AG10803 (cell line): ENCODE measurements at places on chromosomes 11 and 22.

GRCh38 chr22:46044621-46045458 lies 67.9 kb upstream of the WNT7B start:
- DNase-seq: no peak

GRCh38 chr22:22342697-22343580 lies 98.4 kb downstream of the VPREB1 start:
- no peak for DNase-seq

- no peak for DNase-seq
These were observed 26.1 kb downstream of the BDNF start for GRCh38 chr11:27673979-27674663.

- DNase-seq: no peak
These were observed 8.9 kb upstream of the MYBPC3 start for GRCh38 chr11:47361419-47361818.

GRCh38 chr22:49136041-49136815 lies 691.4 kb downstream of the BRD1 start:
- no peak for DNase-seq

- no peak for DNase-seq
These were observed 670.9 kb downstream of the BRD1 start for GRCh38 chr22:49156662-49157285.

DNA sequence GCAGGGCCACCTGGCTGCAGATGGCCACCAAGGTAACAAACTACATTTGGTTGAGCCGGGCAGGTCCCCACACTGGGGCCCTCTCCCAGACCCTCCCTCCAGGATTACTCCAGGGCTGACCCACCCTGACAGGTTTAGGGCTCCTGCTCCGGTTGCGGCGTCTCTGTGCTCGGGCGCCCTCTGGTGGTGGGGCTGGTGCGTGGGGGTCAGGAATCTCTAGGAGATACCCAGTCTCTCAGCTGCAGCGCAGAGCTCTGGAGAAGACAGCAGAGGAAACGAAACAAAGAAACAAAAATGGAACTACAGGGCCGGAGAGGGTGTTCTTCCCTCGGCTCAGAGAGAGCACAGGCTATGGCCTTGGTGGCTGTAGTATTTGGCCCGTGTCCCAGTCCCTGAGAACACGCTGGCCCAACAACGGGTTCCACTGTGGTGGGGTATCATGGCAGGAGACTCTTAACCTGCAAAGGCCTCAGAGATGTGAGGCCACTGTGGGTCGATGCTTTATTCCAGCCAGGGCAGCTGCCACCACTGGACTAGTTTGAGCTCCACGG lies 2.4 kb downstream of the C11orf96 start:
- DNase-seq: no peak

- DNase-seq: no peak
These were observed 1291.0 kb upstream of the CNTN5 start for GRCh38 chr11:97729546-97730272.

GRCh38 chr11:44862558-44863101 lies 88.1 kb downstream of the TP53I11 start:
- no peak for DNase-seq

DNA sequence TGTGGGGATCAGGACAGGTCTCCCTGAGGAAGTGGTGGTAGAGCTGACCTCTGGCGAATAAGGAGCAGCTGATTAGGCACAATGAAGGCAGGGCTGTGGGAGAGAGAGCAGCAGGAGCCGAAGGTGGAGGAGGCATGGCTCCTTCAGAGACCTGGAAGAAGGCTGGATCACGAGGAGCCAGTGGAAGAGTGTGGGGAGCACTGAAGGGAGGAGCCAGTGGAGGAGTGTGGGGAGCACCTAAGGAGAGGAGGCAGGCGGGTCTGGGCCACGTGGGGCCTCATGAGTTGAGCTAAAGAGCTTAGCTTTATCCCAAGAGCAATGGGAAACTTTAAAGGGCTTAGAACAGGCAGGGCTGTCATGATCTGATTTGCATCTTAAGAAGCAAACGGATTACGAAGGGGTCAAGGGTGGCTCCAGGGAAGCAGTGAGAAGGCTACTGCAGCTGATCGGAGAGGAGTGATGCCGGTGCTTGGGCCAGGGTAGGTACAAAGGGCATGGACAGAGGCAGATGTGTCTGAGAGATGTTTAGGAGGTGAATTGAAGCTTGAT lies 44.9 kb upstream of the EIF3D start:
- no peak for DNase-seq
